LHCN-M2 (cell line): ENCODE measurements at places on chromosomes 4 and X. TPM values are rescaled to one million over a fixed set of nuclear protein-coding genes. Genes with fewer than 3 reads are reported as not detected.

The TCP11X2 gene
- total RNA-seq, result not detected in 2 replicates

DNA sequence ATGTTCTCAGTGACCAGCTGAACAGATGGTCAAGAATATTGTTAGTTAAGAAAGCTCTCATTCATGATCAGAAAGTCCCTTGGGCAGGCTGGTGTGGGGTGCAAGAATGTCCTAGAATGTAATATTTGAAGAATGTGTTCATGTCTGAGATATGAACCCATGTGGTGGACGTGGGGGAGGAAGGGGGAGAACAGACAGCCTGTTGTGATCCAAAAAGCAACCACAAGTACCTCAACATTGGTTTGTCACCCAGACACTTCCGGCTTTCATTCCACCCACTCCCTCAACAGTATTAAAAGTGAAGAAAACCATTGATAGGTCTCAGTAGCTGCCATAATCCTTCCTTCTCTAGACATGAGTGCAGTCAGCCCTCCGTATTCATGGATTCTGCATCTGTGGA lies 82.2 kb downstream of the MAML3 start:
- DNase-seq, result peak; percentile 95

The TEX13D gene
- not detected in 2 replicates for total RNA-seq

DNA sequence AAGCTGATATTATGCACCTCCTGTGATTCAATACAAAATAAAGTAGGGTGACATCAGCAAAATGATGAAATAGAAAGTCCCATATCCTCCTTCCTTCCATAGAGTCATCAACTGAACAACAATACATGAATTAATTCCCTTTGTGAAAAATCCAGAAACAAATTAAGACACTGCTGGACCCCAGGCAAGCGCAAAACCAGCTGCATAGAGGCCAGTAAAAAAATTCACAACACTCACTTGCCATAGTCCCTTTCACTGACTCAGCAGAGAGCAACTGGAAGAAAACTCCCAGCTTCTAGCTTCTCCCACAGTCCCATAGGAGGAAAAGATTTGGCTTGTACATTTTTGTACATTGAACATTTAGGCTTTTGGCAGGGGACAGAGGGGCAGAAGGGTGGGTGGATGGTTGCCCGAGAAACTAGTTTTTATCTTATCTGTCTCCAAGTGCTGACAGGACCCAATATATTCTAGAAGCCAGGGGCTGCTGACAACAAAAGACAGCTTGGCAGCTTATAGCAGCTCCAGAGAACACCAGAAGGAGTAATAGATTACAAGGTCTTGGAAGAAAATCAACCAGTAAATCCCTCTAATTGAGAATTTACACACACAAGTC lies 124.6 kb downstream of the NDST3 start:
- DNase-seq, result no peak

GRCh38 chr4:122731676-122732075 lies 828 bp upstream of the BBS12 start:
- DNase-seq, result no peak

- no peak for DNase-seq
These were observed 107.3 kb upstream of the PRDX4 start for GRCh38 chrX:23559975-23560374.

The MAGEC2 gene
- not detected in 2 replicates for total RNA-seq

GRCh38 chrX:106177106-106177981 lies 9.2 kb downstream of the PWWP3B start:
- DNase-seq, result peak; percentile 86

DNA sequence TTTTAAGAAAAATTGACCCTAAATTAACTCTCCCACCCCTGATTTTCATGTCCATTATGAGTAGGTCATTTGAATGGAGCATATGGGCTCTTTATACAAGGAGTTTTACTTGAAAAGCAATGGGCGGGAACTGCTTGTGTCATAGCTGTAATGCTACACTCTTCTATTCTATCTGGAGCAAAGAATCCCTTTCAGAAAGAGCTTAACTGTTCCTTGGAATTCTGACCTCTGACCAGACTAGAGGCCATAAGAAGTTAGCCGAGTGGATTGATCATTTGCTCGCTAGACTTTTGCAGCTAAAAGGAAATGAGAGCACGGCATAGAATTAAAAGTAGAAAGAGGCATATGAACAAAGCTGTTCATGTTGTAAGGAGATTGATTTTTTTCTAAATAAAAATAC lies 79.1 kb downstream of the DOCK11 start:
- no peak for DNase-seq

- DNase-seq, result no peak
These were observed 5.7 kb upstream of the GPR174 start for GRCh38 chrX:79138658-79139241.

DNA sequence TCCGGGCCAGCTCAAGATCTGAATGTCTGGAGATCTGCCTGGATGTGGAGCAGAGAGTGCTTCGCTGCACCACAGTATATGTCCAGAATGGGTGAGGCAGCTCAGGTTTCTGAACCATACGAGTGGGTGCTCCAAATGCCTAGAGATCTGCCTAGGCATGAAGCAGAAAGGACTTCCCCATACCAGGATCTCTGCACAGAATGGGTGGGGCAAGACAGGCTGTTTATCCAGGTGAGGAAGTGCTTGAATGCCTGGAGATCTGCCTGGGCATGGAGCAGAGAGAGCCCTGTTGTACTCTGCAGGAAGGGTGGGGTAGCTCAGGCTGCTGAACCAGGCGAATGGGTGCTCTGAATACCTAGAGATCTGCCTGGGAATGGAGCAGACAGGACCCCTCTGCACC lies 45.4 kb upstream of the MAGEC2 start:
- no peak for DNase-seq

The MAML3 gene
- 0.06 and 0.19 TPM in 2 replicates for total RNA-seq

The PLS3 gene
- 108 and 124 TPM in 2 replicates for total RNA-seq

- DNase-seq, result no peak
These were observed 108.8 kb upstream of the STIM2 start for GRCh38 chr4:26751838-26752237.

The PLK4 gene
- 31.1 and 47.5 TPM in 2 replicates for total RNA-seq

DNA sequence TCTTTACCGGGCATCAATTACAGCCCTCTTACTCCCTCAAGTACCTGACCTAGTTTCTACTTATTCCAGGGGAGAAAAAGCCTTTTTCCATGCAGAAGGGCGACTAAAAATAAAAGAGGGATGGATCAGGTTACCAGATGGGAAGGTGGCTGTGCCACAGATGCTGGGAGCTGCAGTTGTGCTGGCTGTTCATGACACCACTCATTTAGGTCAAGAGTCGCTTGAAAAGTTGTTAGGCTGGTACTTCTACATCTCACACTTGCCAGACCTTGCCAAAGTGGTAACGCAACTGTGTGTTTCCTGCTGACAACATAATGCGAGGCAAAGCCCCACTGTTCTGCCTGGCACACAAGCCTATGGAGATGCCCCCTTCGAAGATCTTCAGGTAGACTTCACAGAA lies 148.4 kb upstream of the FGF16 start:
- no peak for DNase-seq

DNA sequence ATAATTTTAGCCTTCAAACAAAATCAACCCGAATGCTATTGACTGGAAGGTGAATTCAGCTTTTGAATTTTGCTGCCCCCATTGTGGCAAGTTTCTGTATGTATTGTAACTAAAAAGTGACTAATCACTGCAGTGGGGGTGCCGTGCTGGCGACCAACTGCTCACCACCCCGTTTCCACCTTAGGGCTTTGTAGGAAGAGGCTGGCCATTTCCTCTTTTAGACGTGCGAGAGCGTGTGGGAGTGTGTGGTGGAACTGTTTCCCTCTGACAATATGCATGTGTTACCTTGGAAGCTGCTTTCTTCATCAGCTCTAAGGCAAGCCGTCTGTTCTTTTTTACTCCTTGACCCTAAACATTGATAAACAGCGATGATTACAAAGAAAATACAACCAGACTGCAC lies 78.8 kb downstream of the SEL1L3 start:
- no peak for DNase-seq

The AVPR2 gene
- not detected in 2 replicates for total RNA-seq

The ARSJ gene
- total RNA-seq, result 40.7 and 46.1 TPM in 2 replicates

- DNase-seq, result no peak
These were observed 218.6 kb downstream of the DCAF12L2 start for GRCh38 chrX:125947501-125947900.

The HHIP gene
- total RNA-seq, result 1.7 and 3.7 TPM in 2 replicates
